Activated T-helper 1 cell treated with anti-CD3 and anti-CD28 coated beads, Interleukin-12 subunit alpha, Interleukin-12 subunit beta, Interleukin-2, Interleukin-4 antibody, amounts not matched to agents 30 ng/mL and 10 ng/mL and 1 ng/mL, durations not matched to agents 14 hours and 24 hours and 36 hours (primary cell): ENCODE measurements at places on chromosomes 6 and 20. TPM values are rescaled to one million over a fixed set of nuclear protein-coding genes. Genes with fewer than 3 reads are reported as not detected.

DNA sequence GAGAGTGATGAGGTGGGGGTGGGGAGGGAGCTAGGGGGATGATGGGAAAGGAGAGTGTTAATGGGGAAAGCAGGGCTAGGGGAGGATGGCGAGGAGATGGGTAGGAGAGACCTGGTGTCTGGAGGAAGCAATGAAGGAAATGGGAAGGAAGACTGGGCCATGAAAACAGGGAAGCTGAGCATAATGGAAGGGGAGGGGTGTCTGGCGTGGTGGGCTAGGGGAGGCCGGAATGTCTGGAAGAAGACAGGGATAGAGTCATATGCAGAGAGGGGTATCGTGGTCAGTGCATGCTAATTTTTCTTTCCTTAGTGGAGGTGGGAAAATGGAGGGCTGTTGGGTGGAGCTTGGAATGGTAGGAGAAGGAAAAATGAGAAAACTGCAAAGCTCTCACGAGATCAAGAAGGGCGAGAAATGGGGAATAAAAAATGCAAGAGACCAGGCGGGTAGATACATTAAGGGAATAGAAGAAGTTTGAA is 423 bp downstream of the KLHDC3 start:
- DNase-seq = no peak

GRCh38 chr20:10927936-10928840 is 254.4 kb upstream of the JAG1 start:
- no peak for DNase-seq

- no peak for DNase-seq
These were observed 122.1 kb upstream of the SPACA1 start for GRCh38 chr6:87925373-87926060.

- DNase-seq = no peak
These were observed 1.3 kb upstream of the UNC5CL start for GRCh38 chr6:41040101-41040939.

GRCh38 chr6:3473773-3474172 is 16.9 kb upstream of the SLC22A23 start:
- no peak for DNase-seq

DNA sequence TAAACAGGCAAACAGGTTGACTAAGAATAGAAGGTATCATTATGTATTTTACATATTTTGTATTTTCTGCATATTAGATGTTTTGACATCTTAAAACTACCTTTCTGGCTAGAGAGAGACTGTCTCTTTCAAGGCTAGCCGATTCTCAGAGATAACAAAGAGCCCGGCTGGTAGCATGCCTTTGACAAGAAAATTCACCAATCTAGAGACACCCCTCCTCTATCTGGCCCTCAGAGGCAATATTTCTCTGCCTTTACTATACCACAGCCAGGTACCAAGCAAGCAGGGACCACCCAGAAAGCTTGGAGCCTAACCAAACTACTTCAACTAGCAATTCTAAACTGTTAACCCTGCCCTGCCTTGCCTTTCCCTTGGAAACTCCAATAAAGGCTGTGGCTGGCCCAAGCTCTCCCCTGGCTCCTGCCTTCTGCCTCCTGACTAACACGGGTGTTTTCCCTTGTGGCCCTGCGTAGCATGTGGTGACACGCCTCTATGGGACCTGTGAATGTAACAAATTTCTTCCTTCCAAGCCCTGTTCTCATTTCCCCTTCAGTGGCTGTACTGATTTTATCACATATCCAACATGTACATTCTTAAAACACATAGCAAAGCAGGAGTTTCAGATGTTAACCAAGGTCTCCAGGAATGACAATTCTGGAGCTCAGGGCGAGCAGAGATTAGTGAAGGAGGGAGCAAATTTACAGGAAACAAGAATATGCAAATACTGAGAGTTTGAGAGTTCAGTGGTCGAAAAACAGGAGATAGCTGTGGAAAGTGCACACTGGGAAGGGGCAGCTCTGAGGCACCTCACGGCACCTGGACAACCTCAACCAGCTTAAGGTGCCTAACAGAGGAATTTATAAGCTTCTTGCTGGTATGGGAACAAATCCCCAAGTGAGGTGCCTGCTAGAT is 120.8 kb downstream of the BACH2 start:
- peak; percentile 27 for DNase-seq

GRCh38 chr6:37050045-37050853 is 44.8 kb downstream of the FGD2 start:
- DNase-seq = peak; percentile 77

DNA sequence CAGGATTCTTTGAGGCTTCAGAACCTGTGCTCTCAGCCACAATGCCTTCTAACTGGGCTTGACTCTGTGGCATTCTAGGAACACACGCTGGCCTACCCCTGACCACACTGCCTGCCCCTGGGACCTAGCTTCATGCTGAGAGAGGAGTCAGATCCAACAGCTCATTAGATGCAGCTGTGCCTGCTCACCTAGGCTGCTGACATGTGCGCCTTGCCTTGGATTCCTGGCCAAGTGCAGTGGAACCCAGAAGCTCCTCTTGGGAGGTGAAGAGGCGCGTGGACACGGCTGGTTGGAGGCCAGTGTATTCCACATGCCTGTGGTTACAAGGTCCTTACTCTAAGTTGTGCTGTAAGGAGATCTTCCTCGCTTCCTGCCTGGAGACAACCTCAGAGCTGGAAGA is 24.7 kb upstream of the KCNK16 start:
- DNase-seq = no peak

- no peak for DNase-seq
These were observed 32.6 kb downstream of the KCNK5 start for GRCh38 chr6:39196673-39197091.

DNA sequence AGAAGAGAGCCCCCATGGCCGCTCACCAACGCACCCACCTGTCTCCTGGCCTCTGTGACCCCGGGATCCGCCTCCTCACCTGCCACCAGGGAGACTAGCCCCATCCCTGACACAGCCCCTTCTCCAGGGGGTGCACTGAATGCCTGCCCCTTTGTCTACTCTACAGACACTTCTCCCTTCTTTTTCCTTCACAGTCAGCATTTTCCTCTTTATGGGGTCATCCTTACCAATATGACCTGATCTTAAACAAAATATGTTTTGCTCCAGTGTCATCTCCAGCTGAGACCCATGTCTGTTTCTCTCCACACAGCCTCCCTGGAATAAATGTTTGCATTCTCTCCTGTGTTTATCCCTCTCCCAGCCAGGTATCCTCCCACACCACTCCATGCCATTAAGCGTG is 14.6 kb upstream of the CCR6 start:
- DNase-seq = no peak

DNA sequence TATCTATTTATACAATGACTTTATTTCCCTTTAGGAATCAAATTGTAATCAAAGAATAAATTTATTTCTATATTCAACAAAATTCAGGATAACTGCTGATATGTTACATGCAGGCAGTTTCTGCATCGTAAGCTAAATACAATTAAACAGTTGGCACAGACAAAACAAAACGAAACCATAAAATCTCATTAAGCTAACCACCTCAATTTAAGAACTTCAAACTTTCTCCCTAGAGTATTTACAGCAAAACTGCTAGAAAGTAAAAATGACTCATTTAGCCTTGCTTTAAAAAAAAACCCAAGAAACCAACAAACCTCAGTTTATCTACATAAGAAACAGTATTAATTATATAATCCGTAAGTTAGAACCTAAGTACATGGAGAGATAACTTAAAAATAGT is 17.1 kb downstream of the SSR1 start:
- DNase-seq = no peak

DNA sequence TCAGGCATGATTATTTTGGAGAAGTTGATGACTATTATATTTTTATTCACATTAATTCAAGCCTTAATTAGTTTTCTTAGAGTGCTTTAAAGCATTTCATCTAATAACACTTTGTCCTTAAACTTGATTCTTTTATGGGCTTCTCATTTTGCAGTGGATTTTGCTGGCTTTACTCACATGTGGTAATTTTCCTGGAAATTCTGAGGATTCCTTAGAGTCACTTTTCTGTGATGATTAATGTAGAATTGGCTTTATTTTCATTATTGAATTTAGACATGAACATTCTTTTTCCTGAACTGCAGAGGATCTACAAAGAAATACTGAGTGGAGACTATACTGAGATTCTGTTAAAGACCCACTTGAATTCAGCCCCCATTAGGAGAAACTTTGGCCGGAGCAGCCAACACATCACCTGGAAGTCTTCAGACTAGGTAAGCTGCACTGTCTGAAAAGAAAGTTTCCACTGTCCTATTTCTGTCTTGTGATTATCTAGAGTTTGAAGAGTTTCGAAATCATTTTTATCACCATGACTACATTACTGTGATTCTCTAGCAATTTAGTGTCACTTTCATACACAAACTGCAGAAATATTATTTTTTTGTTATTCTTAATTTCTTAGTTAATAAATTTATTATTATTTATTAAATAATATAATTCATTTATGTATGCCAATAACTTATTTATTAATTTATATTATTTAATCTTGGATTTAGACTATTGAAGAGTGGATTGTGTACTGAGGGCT is 1.9 kb downstream of the RFPL4B start:
- no peak for DNase-seq

GRCh38 chr6:156550949-156551348 is 226.2 kb upstream of the ARID1B start:
- no peak for DNase-seq

DNA sequence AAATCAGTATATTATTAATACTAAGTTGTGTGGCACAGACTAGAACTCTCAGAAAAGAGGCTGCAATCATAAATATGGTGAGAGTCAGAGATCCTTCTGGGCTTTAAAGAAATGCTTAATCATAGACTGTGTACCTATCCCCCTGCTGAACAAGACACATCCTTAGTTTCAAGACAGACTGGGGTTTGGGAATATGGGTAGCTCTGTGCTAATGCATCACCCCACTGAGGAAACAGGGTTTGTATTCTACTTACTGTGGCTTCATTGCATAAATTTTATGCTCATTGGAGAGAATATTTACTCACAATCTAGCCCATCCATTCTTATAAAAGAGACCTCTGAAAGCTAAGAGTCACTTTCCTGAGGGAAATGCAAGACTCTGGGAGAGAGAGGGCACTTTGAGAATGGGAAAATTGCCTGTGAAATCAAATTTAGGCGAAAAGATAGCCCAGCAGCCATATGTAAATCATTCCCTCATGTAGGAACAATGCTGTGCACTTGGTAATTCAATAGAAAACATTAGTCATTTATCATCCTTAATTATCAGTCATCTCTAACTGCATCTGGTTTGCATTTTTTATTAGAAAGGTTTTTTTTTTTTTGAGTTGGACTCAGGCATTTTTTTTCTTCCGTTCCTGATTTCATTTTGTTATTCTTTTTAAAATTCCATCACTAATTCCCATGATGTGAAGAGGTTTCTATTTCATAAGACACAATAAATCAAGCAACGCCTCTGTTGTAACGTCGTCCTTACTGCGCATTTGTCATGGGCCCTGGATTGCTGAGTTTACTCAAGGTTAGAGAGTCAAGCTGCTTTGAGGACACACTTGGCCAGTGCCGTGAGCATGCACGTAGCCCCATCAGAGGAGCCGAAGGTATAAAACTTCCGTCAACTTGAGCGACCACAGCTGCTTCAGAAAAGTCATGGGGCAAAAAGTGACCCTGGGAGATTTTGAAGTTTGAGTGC is 91.8 kb downstream of the TRMT11 start:
- no peak for DNase-seq

DNA sequence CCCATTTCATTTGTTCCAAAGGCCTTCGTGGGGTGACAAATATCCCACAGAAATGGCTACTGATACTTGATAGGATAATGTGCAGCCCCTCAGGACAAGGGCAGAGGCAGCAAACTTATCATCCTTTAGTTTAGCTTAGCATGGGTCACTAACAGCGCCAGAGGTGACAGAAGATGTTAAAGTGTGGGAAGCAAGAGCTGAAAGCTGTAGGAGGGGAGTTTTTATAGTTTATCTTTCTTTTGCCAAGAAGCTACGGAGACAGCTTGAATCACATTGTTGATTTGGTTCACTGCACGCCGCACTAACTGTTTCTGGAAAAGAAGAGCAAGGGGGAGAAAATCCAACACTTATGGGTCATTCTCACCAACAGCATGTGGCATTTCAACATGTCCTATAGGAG is 773.9 kb upstream of the MMS22L start:
- DNase-seq = no peak

DNA sequence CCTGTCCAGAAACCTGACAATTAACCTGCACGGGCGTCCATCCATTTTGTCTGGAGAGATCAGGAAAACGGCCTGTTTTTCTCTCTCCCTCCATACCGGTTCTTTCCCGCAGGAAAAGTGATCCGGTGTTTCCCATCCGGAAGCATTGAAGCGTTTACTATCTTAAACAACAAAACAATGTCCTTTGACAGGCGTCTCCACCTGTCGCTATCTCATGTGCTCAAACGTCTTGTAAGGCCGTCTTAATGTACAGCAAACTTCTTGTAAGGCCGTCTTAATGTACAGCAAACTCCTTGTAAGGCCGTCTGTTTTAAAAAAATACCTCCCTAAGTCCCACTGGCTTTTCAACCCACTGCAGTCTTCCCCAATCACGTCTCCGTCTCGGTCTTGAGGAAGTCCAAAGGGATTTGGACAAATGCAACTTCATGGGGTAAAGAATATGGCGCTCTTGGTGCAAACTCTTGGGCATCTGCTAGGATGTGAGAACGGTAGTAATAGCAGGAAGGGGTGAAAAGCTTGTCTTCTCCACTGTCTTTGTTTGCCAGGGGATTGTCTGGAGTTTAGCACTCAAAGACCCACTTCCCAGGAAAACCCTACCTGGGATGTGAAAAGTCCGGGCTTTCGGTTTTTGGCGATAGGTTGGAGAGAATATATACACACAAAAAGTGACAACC is 29.9 kb upstream of the TRIM27 start:
- no peak for DNase-seq

DNA sequence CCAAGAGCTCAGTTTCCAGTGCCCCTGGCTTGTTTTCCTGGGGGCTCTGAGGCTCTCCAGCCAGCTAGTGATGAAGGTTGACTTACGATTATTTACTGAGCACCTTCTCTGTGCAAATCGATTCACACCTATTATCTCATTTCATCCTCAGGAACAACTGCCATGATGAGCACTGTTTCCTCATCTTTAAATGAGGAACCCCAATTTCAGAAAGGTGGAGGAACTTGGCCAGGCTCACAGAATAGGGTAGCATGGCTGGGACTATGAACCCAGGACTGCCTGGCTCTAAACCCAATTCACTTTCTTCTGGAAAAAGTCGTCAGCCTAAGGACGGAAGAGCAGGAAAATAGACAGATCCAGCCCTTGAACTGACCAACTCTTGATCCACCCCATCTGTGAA is 3.5 kb upstream of the BPI start:
- no peak for DNase-seq

DNA sequence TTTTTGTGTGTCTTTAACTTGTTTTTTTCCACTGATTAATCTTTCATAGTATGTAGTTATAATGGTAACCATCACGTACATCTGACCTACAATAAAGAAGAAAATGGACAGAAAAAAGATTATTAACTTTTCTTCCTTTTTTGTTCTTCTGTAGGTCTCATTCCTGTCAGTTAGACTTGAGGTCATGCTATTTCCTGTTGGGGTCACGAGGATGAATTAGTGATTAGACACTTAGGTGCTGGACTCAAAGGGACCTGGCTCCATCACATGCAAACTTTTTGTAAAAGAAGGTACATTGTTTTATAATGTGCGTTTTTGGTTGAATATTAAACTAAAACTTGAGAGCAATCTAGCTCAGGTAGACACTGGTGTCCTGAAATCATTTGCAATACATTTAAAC is 14.8 kb downstream of the MARCKS start:
- no peak for DNase-seq

IL20RA gene
- not detected in 2 replicates for total RNA-seq

TBXT gene
- not detected in 2 replicates for total RNA-seq

PLG gene
- 0.24 and 0.60 TPM in 2 replicates for total RNA-seq

OR2J3 gene
- total RNA-seq = not detected in 2 replicates

WFDC6 gene
- total RNA-seq = not detected in 2 replicates

COL11A2 gene
- total RNA-seq = 0.61 and 0.65 TPM in 2 replicates
